ENCODE measurements at places on chromosomes 12 and 14.

DNA sequence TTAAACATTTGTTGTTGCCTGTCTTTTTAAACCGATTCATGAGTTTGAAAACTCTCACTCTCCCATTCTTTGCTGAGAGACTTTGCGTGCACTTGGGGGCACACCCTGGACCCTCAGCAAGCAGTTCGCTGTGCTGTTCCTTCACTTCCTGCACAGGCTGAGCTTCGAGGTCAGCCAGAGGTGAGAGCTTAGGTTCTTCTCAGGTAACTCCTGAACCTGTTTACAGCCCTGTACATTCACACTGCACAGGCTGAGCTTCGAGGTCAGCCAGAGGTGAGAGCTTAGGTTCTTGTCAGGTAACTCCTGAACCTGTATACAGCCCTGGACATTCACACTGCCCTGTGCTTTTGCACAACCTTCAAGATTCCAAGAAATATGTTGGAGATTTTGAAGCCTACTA lies 9.8 kb upstream of the CLECL1 start:
- no peak for DNase-seq

DNA sequence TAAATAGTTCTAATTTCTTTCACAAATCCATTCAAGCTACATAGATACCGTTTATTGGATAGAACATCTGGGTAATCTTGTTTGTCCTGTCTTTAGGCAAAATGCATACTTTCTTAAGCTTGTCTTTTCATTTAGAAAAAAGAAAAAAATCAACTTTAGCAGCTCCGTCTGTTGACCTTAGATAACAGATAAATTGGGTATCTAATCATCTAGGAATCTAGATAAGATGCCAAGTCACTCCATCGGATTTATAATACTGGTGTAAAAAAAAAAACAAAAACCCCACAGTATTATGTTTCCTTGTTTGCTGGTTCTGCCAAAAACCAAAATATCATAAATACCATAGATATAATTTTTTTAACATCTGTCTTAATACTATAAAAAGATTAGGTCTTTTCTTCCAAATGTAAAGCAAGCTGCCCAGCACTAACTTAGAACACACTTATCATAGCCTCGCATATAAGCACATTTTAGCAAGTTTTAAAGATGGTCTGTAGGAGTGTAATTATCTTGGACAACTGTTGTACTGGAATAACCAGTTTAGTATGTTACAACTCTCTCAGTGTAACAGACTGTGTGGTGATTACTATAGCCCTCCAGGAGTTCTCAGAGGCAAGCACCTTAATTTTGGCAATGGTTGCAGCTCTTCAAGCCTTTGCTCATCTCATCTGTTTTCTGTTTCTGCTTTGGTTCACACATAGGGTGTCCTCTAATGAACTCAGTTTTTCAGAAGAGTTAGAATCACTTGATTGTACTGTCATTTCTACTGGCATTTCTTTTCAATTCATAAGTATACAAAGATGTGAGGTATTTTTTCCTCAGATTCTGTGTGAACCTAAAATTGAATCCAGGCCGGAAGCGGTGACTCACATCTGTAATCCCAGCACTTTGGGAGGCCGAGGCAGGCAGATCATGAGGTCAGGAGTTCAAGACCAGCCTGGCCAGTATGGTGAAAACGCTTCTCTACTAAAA lies 83.1 kb downstream of the ANO6 start:
- no peak for DNase-seq

DNA sequence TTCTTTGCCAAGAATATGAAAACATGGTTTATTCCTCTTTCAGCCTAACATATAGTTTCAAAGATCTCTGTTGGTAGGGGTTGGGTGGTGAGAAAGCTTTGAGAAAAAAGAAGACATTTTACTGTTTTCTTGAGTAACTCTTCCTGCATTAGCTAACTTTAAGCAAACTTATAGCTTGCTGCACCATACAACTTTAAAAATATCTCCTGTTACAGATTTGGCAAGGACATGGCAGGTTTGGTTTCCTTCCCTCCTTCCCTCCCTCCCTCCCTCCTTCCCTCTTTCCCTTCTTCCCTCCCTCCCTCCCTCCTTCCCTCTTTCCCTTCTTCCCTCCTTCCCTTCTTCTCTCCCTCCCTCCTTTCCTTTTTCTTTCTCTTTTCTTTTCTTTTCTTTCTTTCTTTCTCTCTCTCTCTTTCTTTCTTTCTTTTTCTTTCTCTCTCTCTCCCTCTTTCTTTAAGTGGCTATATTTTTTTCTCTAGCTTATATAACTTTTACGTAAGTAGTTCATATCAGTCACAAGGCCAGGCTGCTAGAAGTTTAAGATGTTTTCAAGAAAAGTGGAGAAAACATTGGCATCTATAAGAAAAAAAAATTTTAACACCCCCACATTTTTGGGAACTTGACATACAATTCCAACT lies 26.0 kb upstream of the ANO6 start:
- DNase-seq = no peak

DNA sequence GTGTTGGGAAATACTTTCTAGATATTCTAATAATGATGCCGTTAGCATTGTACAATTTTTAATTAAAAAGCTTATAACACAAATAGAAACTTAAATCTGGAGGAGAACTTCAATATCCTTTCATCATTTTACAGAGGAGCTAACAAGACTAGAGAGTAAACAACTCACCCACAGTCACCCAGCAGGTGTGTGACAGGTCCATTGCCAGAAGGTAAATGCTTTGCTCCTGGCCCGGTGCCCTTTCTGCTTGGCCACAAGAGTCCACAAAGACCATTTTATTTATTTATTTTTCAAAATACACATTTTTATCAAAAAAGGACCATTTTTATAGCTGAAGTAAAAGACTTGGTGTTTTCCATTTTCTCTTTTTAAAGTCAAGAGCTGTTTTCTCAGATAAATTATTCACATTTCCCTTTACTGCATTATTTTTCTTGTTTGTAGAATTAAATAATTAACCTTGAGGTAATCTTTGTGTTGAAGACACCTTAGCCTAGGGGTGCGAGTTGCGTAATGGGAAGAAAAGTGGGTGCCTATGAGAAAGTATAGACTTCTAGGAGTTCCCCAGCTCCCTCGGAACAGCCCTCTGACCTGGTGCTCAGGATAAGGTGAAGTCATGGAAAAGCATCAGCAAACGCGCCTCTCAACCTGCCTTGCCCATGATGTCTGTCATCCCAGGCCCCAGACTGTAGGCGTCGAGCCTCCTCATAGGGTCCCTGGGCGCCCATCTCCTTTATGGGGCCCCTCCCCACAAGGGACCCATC lies 26.3 kb upstream of the AMIGO2 start:
- no peak for DNase-seq

DNA sequence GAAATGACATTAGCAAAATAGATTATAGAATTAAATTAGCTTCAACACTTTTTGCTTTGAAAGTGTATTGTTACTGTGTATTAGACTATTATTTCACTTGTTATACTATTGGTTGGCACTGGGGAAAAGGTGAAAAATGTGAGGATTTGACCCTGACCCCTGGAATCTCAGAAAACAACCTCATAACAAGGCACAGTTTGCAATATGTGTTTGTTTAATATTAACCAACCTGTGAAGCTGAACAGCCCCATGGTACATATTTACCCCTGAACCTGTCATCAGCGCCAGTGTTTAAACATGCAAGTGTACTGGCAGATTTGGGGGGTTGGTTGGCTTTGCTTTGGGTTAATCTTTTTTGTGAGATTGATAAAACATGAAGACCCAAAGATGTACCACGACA lies 11.7 kb downstream of the SLC38A4 start:
- DNase-seq = no peak

- no peak for DNase-seq
These were observed 210.0 kb upstream of the MYL2 start for GRCh38 chr12:111130336-111130735.

GRCh38 chr12:92421701-92422100 lies 276.1 kb upstream of the BTG1 start:
- no peak for DNase-seq

GRCh38 chr12:55937981-55938380 lies 7.0 kb downstream of the DGKA start:
- DNase-seq = no peak

- DNase-seq = no peak
These were observed 6.2 kb upstream of the CNOT2 start for GRCh38 chr12:70236990-70237389.

DNA sequence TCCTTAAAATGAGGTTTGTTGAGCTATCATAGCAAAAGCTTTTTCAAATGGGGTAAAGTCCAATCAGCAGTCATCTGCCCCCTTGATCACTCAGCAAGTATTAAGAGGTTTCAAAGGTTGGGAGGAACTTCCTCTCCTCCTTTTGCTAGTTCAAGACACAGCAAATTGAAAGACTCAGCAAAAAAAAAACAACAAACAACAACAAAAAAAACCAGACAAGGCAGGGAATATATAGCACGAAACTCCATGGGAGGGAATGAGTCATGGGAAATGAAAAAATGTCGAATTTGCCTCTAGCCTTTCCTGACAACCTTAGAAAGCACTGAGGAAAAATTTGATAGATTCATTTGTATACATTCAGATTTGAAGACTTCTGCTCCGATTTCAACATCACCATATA lies 1.6 kb upstream of the SLC7A8 start:
- DNase-seq = no peak

DNA sequence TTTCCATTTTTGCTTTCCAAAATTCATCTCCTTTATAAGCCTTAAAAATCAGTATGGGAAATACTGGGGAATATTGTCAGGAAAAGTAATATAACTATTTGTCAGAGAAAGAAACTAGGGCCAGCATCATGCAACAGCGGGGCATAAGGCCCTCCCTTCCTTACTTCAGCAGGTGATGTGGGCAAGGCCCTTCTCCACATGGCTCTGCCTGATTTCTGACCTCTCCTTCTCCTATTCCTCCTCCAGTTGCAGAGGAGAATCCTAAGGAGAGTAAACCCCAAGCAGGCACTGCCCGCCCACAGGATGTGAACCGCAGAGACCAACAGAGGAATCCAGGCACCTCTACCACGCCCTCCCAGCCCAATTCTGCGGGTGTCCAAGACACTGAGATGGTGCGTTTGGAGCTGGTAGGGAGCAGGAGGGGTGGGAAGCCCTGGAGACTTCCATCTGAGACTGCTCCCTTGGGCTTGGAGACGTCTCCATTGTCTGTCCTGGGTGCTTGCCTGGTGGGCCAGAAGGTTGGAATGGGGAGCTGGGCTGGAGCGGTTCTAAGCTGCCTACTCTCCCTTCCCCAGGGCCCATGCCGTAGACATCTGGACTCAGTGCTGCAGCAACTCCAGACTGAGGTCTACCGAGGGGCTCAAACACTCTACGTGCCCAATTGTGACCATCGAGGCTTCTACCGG lies 2.7 kb upstream of the SOAT2 start:
- DNase-seq = no peak

GRCh38 chr12:79961411-79961810 lies 26.5 kb upstream of the PPP1R12A start:
- no peak for DNase-seq

DNA sequence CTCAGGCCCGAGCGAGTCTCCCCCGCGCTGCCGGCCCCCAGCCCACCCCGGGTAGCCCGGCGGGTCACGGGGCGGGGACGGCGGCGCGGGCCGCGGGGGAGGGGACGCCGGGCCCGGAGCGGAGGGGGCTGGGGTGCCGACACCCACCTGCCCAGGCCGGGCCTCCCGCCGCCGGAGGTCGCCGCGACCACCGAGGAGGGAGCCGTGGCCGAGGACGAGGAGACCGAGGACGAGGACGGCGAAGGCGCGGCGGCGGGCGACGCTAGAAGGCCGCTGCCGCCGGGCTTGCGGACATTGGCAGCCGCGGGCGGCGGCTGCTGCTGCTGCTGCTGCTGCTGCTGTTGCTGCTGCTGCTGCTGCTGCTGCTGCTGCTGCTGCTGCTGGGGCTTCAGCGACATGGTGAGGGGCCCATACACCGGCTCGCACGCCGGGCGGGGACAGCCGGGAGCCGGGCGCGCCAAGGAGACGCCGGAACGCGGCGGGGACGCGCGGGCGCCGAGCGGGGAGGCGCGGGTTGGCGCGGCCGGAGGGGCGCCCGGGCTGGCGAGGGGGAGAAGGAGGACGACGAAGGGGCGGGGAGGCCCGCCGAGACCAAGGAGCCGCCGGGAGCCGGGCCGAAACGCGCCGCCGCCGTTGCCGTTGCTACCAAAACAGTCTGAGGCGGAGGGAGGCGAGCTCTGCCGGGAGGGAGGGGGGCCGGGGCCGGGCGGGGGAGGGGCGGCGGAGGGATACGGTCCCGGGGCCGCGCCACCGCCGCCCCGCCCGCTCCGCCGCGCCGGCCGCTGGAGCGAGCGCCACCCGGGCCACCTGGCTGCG lies at the start of gene ATXN2:
ATXN2 (minus strand) TSS at position 679 of the 816 bp plus-strand sequence; CDS start at position 398, 281 bp downstream.
- DNase-seq = peak; percentile 63

DNA sequence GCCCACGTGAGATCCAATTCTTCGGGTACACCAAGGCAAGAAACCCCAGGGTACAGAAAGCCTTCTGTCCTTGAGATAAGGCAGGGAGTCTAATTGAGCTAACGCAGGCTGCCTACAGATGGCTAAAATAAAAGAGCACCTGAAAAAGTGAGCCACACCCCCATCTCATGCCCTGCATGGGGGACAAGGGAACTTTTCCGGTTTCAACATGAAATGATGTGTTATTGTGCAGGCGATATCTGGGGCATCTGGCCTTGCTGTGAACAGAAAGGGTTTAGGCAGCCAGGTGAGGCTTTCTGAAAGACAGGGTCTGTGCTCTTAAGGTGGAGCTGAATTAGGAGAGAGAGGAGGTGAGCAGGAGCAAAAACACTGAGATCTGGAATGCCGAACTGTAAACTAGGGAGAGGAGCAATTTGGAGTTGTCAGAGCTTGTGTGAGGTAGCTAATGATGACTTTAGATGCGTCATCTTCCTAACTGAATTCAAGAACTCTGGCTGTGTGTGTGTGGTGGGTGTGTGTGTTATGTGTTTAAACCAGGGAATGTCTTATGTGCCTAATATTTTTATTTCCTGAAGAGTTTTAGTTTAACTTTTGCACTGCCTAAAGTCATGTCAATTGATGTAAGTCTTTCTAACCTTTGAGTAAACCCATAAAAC lies 20.1 kb upstream of the LDHB start:
- DNase-seq = no peak

- DNase-seq = peak; percentile 50
These were observed 37.3 kb downstream of the VDR start for GRCh38 chr12:47867495-47867941.

- peak; percentile 44 for DNase-seq
These were observed 97.8 kb downstream of the SCARB1 start for GRCh38 chr12:124765581-124766489.

- no peak for DNase-seq
These were observed 56.4 kb upstream of the OAS1 start for GRCh38 chr12:112850383-112850782.

DNA sequence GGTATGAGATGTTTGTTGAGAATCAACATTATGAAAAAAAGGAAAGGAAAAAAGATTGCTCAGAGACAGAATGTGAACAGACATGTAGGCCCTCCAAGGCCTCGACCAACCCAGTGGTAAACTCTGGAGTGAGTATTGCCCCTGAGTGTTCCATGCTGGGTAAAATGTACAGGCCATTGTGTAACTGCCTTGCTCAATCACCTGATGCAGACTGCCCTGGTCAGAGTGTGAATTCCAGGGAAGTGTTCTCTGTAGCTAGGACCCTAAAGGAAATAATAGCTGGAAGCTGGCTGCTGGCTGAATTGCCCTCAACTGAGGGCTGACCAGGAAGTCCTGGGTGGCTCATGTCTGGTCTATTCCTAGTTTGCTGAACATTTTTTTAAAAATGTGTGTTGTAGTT lies 1081.4 kb upstream of the LRFN5 start:
- DNase-seq = no peak

- no peak for DNase-seq
These were observed 44.3 kb upstream of the TRAF3 start for GRCh38 chr14:102732924-102733323.
